ENCODE measurements at places on chromosomes 3 and 15.
A peak's percentile ranks its signal among the peaks of the same experiment; 100 is the strongest.

DNA sequence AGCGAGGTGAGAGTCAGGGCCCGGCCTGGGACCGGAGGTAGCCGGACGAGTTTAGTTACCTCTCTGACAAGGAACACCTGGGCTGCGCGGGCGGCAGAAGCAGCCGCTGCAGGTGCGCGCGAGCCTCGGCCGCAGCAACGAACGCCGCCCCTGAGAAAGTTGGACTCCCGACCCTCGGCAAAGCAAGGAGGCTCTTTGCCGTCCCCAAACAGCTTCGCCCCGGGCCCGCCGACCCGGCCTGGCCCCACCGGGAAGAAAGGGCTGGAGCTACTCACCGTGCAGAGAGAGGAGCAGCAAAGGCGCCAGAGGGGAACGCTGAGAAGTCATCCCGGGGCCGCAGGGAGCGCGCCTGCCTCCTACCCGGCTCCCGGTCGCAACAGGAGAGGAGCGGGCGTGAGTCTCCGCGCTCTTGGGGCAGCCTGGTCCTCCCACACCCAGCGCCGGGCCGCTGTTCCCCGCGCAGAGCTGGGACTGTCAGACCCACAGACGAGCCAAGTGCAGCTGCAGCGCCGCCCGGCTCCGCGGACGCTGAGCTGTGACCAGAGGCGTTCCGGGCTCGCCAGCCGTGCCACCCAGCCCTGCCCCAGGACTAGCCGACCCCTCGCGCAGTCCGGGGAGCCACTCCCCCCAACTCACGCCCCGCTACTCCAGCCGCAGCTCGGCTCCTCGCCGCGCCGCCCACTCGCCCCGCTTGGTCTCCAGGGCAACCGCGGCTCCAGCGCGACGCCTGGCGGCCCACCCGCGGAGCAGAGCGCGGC lies at the start of gene IGSF11:
IGSF11 (minus strand) TSS at position 591 of the 758 bp plus-strand sequence; CDS start at position 327, 264 bp downstream.
- peak; percentile 65 for DNase-seq

DNA sequence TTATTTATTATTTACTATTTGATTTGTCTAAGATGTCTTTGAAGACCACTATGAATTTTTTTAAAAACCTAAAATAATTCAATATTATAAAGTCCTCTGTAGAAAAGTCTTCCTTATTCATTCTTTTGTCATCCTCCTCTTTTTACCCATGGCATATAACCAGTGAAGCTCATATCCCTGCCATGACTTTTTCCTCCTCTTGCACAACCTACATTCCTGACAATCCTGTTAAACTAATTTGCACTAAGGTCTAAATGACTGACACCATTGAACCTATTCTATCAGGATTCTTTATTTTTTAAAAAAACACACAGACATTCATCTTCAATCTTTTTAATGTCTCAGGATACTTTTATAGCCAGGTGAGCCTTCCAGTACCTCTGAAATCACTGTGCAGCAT lies 159.9 kb upstream of the SLC2A2 start:
- peak; percentile 47 for DNase-seq

GRCh38 chr3:138881233-138881632 lies 46.5 kb upstream of the PIK3CB start:
- DNase-seq: no peak

DNA sequence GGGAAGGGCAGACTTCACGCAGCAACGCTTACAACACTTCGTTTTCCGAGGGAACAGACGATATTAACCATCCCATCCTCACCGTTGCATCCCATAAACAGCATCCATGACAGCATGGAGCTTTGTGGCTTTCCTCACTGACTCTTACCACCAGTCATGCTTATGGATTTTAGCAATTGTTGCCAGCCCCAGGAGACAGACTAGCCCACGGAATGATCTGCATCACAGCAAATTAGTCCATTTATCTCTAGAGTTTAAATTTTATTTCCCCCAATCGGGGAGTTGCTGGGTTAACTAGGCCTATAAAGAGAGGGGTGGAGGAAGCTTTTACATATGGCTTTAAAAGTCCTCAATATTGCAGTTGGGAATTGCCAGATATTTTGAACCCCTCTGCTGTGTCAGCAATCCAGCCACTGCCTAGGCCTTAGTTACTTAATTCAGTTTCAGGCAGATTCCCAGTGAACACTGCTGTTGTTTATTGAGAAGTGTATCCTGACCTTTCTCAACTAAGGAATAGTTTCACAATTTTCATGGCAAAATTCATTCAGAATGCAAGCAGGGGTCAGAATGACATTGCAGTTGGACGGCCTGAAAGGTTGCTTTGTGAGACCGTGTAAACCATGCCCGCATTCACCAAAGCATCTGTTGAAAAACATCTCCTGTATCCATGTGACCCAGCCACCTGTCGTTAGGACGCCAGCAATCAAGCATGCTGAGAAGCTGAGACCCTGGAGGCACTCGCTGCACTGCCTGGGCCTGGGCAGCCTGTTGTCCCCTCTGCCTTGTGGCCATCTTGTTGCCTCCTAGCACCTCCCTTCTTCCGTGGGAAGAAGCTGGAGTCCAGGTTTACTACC lies 397.4 kb upstream of the TPM1 start:
- DNase-seq: no peak

GRCh38 chr3:43411429-43411828 lies 125.1 kb downstream of the SNRK start:
- DNase-seq: no peak

DNA sequence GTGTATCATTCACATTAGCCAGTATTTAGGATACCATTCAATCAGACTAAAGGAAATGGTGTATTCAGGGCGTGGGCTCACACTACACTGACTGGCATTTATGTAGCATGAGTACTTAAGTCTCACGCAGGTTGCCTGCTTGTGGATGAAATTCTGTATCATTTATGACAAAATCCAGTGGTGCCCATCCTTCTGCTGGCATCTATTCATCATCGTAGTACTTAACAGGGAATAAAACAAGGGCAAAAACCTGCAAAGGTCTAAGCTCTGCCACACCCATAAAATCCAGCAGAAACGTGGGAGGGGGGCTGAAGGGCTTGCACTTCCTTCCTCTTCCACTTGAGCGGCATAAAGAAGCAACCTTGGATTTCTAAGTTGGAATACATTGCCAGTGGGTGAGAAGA lies 2.7 kb downstream of the GAP43 start:
- no peak for DNase-seq

DNA sequence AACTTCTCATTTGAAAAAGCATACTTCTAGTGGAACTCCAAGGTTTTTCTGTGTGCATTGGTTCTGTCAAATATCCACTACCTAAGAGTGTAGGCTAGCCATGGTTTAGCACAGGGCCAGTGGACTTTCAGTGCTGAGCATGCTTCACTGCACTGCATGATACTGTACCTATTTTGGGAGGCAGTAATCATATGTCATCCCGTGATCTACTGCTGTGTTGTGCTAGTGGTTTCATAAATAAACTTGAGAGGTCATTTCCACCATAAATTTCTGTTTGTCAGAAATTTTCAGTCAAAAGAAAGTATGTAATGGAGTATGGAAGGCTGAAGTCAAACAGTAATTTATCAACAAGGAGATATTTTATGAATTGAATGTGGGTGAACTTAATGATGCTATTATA lies 203.6 kb downstream of the ROBO1 start:
- peak; percentile 1 for DNase-seq

- no peak for DNase-seq
Observed at GRCh38 chr15:71610728-71611552, 199.4 kb upstream of the NR2E3 start.

DNA sequence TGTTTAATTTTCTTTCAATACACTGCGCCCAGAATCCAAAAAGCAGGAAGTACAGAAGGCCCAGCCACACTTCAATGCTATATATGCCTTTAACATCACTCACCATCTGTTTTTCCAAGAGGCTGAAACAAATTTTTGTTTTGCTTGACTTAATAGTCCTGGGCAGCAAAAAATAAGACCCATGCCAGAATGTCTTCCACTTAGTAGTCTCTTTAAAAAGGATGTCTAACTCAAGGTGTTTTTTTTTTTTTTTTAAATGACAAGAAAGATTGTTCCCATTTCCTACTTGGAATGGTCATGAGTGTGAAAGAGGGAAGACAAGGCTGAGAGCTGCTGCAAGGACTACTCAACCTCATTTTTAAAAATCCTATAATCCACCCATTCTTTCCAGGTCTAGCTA lies 590.3 kb upstream of the SGO1 start:
- DNase-seq: no peak

DNA sequence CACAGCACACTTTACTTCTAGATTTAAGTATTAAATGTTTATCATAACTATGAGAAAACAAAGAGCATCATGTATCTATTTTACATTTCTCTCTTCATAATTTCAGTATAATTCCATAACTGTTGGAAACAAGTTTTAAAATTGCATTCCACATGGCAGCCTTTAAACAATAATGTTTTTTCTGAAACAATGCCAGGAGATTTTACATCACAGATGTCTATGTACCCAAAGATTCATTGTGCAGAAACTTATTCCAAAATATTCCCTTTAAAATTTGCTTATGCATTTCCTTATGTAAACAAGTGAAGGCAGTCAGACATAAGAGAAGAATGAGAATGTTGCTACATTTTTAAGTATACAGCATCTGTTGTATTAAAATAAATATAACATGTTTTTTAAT lies 324.9 kb upstream of the COL8A1 start:
- DNase-seq: no peak

- DNase-seq: no peak
Observed at GRCh38 chr15:70835415-70835814, 18.5 kb downstream of the LARP6 start.

- no peak for DNase-seq
Observed at GRCh38 chr3:187072511-187072910, 66.8 kb downstream of the RPL39L start.

DNA sequence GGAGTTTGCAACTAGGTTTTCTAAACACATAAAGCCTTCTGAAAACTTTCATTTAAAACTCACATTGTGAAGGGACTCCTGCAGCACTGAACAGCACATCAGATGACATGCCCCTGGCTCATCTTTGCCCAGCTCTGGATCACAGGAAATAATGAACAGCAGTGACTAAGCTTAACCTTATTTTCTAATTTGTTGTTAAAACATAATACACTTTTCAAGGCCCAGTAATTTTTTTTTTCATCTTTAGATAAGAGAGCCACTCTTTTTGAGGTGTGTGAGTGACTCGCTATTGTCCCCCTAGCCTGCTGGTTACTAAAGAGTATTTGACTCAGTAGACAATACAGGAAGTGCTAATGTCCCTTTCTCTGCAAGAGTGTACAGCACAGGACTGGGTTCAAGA lies 204.0 kb downstream of the OSBPL10 start:
- DNase-seq: peak; percentile 55

GRCh38 chr3:177150218-177150916 lies 46.9 kb downstream of the TBL1XR1 start:
- peak; percentile 39 for DNase-seq

DNA sequence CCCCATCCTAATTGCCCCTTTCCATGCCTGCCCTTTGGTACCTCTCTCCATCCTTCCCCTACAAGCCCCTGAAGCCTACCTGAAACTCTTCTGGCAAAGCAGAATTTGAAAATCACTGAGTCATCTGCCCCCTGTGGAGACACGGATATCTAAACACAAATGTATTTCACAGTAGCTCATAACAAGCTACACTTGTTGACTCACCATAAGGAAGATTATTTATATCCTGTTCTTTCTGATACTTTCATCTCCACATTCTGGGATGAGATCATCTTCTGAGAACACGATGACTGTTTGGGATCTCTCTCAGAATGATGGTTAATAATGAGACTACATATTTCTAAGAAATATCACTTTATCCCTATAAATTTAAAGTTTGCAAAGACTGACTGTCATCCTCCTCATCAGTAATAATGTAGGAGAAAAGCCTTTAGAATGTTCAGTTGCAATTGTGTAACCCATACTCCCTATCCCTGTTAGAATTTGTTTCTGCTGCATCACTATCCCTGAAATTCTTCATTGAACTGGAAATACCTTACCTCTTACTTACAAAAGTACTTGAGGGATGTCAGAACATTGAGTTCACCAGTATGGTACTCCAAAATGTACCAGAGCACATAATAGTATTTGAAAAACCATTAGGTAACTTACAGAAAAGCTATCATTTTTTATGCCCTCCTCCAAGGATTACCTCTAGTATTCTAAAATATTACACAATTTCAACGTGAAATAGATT lies 116.1 kb upstream of the IL12A start:
- DNase-seq: peak; percentile 94

- DNase-seq: peak; percentile 85
Observed at GRCh38 chr3:170614214-170614966, 28.5 kb upstream of the SLC7A14 start.

DNA sequence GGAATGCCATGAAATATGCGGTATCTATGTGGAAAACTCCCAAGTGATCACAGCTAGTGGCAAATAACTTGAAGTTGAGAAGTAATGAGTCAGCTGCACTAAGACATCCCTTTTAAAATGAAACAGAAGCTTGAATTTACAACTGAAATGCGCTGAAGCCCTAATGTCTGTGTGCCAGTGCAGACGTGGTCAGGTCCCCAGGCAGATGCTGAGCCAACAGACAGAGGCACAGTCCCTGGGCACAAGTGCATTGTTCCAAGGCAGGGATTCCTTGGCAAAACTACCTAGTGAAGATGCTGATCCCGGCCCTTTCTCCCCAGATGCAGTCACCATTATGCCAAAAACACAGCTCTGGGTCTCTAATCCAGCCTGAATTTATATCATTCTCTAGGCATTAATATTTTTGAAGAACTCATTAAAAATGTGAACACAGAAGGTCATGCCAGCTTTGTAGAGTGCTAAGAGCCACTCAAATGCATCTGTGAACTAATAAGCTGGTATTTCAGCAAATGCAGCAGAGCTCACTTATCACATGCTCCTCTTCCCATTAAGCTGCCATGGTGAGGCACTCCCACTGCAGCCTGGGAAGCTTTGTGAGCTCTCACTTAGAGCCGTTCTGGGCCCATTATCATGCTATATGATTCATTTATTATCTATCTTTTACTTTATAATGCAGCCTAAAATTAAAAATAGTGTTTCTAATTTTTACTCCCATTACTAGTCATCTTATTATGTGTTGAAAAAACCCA lies 200.1 kb downstream of the GABRB3 start:
- peak; percentile 2 for DNase-seq

DNA sequence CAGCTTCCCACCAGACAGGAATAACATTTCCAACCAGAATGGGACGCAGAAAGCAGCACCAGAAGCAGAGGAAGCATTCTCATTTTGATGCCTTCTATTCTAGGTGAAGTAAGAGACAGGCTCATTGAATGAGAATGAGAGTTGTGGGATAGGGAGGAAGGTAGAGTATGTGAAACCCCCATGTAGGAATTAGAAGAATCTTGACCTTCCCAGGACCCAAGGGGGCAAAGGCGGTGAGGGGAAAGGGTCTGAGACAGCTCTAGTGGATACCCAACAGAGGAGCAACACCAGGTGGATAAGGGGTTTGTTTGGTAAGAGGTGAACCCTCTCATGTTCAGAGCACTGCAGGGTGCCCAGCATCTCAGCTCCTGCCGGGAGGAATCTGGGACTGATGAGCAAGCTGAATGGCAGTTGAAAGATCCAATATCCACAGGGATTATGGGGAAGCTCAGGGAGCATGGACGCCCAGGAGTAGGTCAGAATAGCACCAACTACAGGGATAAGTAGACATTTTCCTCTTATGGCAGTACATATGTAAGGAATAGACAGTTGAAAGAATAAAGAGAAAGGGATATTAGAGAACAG lies 77.0 kb downstream of the PLCL2 start:
- no peak for DNase-seq

DNA sequence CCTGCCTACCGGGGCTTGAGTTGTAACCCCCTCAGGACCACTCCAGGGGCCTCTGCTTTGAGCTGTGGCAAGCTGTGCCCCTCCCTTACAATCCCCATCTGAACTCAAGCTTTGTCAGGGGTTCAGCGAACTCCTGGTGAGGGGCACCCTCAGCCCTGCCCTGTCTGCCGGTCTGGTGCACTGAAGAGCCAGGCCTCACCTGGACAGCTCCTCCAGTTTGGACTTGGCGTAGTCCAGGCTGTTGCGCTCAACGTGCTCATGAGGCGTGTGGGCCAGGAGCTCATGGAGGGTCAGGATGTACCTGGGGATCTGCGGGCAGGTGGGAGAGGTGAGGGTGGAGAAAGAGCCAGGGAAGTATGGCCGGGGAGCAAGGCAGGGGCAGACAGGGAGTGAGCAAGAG lies 59.4 kb downstream of the RASGRF1 start:
- DNase-seq: no peak
